Activated T-helper 1 cell treated with anti-CD3 and anti-CD28 coated beads, Interleukin-2, amount 50 U/mL, for 16 hours (primary cell): ENCODE measurements at places on chromosomes 13 and 19.

DNA sequence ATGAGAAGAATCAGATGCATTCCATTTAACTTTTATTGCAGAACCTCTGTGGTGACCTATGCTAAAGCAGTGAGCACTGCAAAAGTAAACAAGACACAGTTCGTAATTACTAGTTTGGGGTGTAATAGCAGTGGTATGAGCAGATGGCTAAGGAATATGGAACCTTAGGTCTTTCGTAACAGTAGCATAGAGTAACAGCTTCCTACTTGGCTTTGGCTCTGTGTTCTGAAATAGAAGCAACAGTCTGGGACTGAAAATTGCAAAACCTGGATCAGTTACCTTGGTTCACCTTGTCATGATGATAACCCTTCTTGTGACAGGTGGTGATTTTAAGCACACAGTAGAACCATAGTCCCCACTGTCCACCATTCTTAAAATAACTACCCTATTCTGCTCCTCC is 303.4 kb downstream of the GPC6 start:
- DNase-seq: no peak

GRCh38 chr13:30052120-30052519 is 201.7 kb upstream of the UBL3 start:
- no peak for DNase-seq

DNA sequence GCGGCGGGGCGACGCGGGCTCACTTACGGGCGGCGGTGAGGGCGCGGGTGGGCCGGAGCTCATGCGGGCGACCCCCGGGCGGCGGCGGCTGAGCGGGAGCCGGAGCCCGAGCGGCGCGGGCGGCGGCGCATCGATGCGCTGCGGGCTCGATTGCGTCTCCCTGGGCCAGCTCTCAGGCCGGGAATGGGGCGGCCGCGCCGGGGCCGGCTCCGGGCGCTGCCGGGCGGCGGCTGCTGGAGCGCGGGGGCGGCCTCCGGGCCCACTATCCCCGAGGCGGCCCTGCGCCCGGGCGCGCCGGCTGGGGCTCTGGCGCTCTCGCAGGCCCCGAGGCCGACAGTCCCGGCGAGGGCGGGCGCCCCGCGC is 1.4 kb upstream of the TSHZ3 start:
- DNase-seq: no peak

GRCh38 chr19:3950871-3951861 is 18.3 kb downstream of the NMRK2 start:
- no peak for DNase-seq

GRCh38 chr13:39893808-39894207 is 238.3 kb downstream of the COG6 start:
- DNase-seq: no peak

GRCh38 chr19:50313812-50314536 is 15.2 kb downstream of the KCNC3 start:
- no peak for DNase-seq

- DNase-seq: peak; percentile 6
These were observed 379 bp upstream of the ZNF470 start for GRCh38 chr19:56566904-56567273.

- DNase-seq: no peak
These were observed 97.7 kb downstream of the ANKRD10 start for GRCh38 chr13:110817143-110817542.

- no peak for DNase-seq
These were observed 37.7 kb downstream of the IRS2 start for GRCh38 chr13:109748677-109749076.

- no peak for DNase-seq
These were observed 15.5 kb downstream of the PGLS start for GRCh38 chr19:17526922-17527321.

DNA sequence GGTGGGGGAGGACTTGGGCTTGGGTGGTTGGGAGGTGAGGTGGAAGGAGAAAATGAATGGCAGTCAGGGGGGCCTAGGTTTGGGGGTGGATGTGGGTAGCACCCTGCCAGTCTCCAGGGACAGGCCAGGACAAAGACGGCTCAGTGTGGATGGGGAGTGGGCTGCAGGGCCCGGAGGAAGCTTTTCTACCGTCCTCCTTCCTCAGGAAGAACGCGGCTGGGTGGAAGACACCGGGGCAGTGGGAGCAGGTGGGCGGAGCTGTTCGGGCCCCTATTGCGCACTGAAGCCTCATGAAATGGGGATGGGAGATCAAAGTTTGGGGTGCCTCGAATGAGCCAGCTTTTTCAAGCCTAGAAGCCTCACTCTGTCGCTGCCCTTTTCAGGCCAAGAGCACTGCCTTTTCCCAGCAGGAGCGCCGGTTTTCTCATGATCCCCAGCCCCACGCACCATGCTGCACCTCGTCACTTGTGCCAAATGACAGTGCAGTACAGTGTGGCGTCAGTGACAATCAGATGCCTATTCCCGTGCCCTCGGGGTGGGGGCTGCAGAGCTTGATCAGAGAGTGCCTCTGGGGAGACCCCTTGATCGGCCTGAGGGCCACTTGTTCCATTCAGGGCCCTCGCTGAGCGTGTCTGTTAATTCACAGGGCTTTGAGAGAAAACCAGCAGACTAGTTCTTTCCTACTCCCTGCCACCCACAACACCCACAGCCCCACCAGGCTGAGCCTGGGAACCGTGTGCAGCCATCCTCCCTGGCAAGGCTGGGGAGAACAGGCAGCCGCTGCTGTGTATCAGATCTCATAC is 1.5 kb downstream of the CALM3 start:
- DNase-seq: no peak

- no peak for DNase-seq
These were observed 28.5 kb downstream of the AP1M1 start for GRCh38 chr19:16226184-16226591.

- no peak for DNase-seq
These were observed 18.5 kb downstream of the TSHZ3 start for GRCh38 chr19:31330761-31331160.

DNA sequence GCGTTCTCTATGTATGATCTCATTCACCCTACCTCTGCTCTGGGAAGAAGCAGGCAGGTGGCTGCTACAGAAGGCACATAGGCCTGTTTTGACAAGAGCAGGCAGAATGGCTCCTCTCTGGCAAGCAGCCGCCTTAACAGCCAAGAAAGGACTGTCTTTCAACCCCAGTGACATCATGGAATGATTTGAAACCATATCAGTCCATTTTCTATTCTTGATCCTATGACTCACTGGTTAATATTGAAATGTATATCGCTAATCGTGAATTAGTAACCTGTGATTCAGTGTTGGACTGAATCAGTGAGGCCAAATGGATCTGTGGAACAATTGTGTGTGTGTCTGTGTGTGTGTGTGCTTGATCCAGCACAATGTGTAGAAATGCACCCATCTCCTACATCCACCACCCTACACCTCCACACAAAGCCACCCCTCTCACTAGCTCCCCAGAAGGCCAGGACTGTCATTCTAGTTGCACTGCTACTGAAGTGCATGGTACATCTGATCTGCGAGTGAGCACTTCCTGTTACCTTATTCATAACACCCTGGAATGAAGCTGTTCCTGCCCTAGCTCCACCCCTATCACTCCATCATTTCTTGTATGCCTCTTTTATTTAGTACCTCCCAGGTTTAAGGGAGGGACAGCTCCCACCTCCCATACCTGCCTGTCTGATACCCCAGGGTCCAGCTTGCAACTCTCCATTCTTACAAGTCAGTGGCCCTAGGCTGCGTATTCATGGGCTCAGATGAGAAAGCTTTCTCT is 460.0 kb downstream of the FOXO1 start:
- no peak for DNase-seq

GRCh38 chr13:99382428-99383133 is 75.4 kb upstream of the GPR183 start:
- no peak for DNase-seq

GRCh38 chr13:78185700-78186099 is 267.1 kb upstream of the EDNRB start:
- DNase-seq: no peak

GRCh38 chr13:50309318-50309717 is 294.1 kb downstream of the KCNRG start:
- DNase-seq: no peak

GRCh38 chr13:35566340-35566739 is 89.9 kb upstream of the MAB21L1 start:
- no peak for DNase-seq

DNA sequence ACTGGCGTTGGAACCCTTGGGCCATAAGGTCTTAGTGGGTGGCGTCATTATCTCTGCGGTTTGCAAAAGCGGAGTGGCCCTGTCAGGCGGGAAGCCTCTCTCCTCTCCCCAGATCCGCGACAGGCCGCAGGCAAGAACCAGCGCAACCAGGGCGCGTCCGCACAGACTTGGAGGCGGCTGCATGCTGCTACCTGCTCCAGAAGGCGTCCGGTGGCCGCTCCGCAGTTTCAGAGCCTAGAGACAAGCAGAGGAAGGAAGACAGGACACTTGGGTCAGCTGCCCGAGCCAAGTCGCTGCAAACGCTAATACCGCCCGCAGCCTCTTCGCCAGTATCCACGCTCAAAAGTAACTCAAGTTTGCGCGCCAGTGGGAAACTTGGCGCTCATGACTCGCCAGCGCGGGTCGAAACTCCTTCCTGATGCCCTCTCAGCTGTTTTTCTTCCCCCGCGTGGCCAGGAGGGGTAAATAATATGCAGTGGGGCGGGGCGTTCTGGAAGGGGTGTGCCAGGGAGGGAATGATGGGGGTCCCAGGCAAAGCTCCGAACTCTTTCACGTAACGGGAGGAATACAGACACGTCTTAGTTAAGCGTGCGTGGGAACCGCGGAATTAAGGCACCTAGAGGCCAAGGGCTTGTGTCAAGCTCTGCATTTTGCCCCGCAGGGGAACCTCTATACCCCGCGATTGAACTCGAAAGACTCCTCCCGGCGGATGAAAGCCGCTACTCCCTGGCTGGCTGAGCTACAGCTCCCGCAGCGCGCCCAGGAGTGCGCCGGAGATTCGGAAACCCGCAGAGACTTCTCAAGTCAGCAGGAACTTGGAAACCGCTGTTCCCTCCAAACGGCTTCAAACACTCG is at the start of gene EDNRB:
Gene EDNRB, minus strand, starts transcription at position 441 of the 855 bp plus-strand sequence. Its CDS starts 258 bp downstream, at position 183.
- DNase-seq: no peak
